ENCODE measurements at places on chromosomes 5 and 9.

DNA sequence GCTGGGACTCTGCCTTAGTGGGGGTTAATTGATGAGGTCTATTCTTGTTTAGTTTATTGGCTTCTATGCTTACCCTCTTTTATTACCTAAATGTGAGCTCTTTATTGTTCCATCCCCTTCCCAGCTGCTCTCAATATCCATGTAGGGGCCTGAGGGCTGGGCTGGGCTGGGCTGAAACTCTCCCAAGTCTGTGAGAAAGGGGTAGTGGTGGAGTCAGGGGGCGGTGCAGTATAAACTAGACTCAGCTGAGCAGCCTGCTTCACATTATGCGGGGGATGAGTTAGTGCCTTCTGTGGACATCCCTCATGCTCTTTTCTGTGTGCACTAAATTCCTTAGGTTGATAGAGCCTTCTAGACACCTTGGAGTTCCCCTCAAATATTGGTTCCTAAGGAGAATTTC lies 451.8 kb upstream of the PTGER4 start:
- DNase-seq = no peak

DNA sequence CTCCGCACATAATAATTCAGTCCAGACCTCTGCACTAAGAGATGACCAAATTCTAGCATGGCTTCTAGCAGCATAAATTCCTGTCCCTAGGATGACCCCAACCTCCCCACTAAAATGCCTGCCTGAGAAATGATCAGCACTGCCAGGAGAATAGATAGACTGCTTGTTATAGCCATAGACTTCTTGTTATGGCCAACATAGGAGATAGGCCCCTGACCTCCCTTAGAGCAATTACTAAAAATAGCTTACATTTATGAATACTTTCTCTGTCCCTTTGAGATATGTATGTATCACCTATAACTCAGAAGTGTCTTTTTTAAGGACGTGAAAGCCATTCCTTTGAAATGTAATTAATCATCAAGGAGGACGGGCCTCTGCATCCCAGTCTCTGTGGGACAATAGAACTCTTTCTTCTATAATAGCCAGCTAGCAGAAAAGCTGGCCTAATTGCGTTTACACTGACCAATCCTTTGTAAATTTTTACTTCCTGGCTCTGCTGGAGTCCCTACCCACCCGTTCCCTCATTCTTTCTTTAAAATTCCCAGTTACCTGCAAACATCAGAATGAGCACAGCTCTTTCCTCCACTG lies 1002.7 kb downstream of the CDH18 start:
- DNase-seq = no peak

- DNase-seq = no peak
Observed at GRCh38 chr9:7376833-7377232, 422.7 kb downstream of the DMAC1 start.

DNA sequence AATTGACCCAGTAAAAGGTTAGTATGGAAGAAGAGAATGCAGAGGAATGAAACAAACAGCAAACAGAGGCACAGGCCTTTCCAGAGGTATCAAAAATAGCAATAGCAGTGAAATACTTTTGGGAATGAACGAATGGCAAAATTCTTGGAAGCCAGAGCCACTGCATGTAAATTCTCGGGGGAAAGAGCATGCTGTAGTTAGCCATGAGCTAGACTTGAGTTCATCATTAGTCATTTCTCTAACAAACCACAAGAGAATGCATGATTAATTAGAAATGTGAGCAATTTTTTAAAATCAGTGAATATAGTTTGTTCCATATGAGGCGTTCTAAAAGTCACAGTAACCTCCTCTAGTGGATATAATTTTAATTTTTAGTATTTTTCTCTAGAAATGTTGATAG lies 170.3 kb upstream of the PRR16 start:
- DNase-seq = no peak

DNA sequence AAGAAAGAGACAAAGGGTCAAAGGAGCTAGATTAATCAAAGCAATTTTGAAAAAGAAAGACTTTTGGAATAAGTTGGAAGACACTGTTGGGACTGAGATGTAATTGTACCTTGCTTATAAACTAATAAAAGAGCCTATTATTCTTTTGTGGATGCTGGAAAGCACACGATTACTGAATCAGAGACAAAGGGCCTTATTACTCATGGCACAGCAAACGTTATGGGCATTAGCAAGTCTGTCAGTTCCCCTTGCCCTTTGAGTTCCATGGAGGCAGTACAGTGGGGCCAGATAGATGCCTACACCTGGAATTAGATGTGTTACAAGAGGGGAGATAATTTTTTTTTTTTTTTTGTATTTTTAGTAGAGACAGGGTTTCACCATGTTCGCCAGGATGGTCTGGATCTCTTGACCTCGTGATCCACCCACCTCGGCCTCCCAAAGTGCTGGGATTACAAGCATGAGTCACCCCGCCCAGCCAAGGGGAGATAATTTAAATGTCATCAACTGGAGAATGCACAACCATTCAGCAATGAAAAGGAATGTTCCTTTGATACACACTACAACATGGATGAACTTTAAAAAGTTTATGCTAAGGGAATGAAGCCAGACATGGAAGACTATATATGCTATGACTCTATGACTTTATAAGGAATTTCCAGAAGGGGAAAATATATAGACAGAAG lies 128.9 kb downstream of the STARD4 start:
- DNase-seq = no peak

GRCh38 chr9:103183701-103184171 lies 188.6 kb downstream of the CYLC2 start:
- DNase-seq = no peak

DNA sequence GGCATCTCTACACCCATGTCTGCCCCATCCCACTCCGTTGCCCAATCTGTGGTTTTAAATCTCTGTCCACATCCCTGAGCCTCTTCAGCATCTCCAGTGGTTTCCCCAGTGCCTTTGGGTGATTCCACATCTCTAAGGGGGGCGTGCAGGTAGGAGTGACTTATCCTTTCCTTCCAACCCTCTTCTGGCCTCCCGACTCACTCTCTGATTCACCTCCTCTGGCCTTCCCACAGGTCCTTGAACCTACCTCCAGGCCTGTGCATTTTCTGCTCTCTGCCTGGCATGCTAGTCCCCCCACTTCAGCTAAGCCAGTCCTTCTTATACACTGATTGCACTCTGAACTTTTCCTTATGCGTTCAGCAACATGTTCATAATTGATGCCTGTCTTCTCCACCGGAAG lies 99.0 kb downstream of the RALGPS1 start:
- no peak for DNase-seq

GRCh38 chr5:64835266-64835665 lies 66.5 kb downstream of the CWC27 start:
- no peak for DNase-seq

DNA sequence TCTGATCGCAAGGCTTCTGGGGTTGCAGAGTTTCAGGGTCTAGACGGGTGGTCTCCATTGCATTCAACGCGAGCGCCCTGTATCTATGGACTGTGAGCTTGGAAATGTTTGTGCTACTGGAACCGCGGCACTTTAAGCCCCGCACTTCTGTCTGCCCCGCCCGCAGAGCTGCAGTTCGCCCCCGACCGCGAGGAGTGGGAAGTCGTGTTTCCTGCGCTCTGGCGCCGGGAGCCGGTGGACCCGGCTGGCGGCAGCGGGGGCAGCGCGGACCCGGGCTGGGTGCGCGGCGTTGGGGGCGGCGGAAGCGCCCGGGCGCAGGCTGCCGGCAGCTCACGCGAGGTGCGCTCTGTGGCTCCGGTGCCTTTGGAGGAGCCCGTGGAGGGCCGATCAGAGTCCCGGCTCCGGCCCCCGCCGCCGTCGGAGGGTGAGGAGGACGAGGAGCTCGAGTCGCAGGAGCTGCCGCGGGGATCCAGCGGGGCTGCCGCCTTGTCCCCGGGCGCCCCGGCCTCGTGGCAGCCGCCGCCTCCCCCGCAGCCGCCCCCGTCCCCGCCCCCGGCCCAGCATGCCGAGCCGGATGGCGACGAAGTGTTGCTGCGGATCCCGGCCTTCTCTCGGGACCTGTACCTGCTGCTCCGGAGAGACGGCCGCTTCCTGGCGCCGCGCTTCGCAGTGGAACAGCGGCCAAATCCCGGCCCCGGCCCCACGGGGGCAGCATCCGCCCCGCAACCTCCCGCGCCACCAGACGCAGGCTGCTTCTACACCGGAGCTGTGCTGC lies 1.0 kb downstream of the ADAMTS19 start:
- peak; percentile 61 for DNase-seq

DNA sequence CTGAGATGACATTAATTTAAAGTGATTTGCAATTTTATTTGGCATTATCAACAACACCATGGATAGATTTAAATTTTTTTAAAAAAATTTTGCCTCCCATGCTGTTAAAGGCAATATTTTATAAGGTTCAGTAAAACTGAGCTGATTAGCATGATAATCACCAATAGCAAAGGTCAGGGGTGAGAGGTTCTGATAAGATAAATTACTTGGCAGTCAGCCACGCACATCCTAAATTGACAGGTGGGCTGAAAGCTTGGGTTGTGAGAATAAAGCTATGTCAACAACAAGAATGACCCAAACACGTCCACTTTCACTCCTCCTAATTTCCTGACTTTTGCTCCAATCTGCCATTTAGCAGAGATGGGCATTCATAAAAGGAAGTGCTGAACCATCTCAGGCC lies 127.1 kb downstream of the LHFPL2 start:
- DNase-seq = no peak

GRCh38 chr9:126761274-126761673 lies 43.6 kb upstream of the ZBTB43 start:
- no peak for DNase-seq

DNA sequence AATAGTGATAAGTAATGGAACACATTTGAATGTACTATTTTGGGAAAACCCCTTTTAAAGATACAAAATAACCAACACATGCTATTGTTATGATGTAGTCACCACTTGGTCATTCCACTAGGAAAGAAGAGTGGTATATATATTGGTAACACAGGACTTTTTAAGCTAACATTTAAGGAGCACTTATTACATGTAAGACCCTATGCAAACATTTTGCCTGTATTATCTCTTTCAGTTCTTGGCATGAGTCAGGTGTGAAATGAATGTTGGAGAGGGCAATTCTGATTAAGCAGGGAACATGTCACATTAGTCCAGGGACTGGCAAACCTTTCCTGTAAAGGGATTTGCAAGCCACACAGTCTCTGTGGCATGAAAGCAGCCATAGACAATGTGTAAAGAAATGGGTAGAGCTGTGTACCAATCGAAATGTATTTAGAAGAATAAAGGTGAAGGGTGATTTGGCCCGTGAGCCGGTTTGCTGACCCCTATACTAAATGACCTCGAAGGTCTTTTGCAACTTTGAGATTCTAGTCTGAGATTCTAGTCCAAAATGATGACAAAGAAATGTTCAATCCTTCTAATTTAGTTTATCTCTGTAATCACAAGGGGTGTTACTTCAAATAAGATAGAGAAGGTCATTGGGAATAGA lies 15.3 kb downstream of the ABLIM3 start:
- DNase-seq = no peak

- no peak for DNase-seq
Observed at GRCh38 chr5:36252722-36253365, 11.1 kb upstream of the NADK2 start.

- DNase-seq = no peak
Observed at GRCh38 chr5:137190031-137190430, 309.1 kb downstream of the SPOCK1 start.

GRCh38 chr5:5203451-5203850 lies 63.3 kb downstream of the ADAMTS16 start:
- no peak for DNase-seq

- no peak for DNase-seq
Observed at GRCh38 chr5:66843065-66843464, 246.9 kb downstream of the MAST4 start.

DNA sequence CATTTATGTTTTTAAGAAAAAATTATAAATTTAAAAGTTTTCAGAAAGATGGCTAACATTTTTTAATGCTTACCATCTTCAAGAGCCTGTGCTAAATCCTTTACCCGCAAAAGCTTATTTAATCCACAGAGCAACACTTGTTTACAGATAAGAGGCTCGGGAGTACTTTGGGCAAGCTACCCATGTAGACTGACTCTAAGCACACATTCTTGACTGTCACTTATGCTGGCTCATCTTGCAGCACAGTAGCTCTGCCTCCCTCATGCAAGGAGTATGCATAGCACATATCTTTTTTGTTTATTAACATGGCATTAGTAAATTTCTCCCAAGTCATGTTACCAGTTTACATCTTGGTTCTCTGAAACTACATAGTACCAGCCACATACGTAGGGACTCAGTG lies 14.7 kb downstream of the SH3RF2 start:
- DNase-seq = no peak

DNA sequence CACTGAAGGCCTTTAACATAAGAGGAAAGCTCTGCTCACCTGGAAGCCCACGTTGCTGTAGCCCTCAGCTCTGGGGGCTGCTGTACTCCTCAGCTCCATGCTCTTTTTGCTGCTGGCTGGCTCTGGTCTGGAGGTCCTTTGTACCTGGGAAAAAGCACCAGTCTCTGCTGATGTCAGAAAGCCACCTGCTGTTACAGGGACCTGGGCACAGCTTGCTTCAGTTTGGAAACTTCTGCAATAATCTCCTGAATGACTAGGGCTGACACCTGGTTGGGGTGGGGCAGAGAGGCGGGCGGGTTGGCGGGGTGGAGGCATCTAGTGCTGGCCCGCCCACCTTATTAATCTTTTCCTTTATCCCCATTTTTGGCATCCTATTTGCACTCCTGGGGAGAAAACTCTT lies at the start of gene SLC28A3:
Gene SLC28A3, minus strand, starts transcription at position 224 of the 400 bp plus-strand sequence. Its CDS starts 125 bp downstream, at position 99.
- no peak for DNase-seq

DNA sequence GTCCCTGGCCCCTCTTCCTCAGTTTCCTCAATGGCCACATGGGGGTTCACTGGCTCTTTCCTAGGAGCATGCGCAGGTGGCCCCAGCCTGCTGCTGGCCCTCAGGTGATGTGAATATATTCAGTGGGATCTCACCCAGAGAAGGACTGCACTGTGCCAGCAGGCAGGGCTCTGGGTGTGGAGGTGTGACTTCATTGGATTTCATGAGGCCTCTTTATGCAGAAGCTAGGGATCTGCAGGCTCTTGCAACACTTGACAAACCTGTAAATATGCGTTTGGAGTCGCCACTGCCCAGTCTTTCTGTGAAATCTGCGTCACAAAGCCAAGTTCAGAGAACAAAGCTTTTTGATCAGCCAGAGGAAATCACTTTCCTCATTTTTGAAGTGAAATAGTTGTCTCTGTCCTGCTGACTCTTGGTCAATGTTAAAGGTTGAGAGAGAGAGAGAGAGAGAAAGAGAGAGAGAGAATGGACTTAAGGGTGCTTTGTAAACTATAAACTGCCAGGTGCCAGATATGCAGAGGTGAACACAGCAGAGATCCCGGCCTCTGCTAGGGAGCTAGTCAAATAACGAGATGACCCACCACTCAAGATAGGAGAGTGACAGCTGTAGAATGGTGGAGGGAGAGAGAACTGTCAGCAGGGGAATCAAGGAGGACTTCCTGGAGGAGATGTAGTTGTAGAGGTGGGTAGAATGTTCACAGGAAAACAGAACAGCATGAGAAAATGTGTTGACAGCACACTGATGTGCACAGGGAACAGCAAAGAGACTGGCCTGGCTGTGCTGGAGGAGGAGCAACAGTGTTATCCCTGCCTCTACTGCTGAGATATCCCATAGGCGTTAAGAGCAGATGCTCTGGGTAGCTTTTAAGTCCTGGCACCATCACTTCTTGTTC lies 167.0 kb upstream of the ZNF618 start:
- DNase-seq = no peak

- peak; percentile 43 for DNase-seq
Observed at GRCh38 chr9:76302947-76303550, 91.2 kb downstream of the RFK start.
